ENCODE measurements at places on chromosomes 12 and 14.

- no peak for DNase-seq
Measured at GRCh38 chr14:68464711-68465110, 328.2 kb downstream of the ZFP36L1 start.

- no peak for DNase-seq
Measured at GRCh38 chr12:67271976-67272375, 2.8 kb downstream of the CAND1 start.

- no peak for DNase-seq
Measured at GRCh38 chr12:12880537-12880936, 10.8 kb upstream of the GPRC5A start.

DNA sequence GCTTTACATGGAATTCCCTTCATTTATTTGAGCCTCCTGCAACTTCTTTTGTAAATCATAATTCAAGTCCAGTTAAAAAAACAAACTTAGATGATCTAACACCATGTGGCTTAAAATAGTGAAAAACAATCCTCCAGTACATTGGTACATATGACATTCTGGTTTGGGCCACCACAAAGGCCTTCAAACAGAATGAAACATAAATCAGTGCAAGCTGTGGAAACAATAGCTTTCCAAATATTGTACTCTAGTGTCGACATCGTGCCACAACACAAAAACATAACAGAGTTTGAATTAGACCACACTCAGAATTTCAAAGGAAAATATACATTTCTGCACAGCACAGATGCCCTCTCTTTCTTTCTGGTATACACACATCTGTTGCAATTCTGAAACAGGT lies 751.3 kb downstream of the SLC6A15 start:
- DNase-seq, result no peak

- no peak for DNase-seq
Measured at GRCh38 chr12:68953536-68953935, 20.6 kb upstream of the CPM start.

- no peak for DNase-seq
Measured at GRCh38 chr14:70130482-70130881, 58.3 kb downstream of the SLC8A3 start.

DNA sequence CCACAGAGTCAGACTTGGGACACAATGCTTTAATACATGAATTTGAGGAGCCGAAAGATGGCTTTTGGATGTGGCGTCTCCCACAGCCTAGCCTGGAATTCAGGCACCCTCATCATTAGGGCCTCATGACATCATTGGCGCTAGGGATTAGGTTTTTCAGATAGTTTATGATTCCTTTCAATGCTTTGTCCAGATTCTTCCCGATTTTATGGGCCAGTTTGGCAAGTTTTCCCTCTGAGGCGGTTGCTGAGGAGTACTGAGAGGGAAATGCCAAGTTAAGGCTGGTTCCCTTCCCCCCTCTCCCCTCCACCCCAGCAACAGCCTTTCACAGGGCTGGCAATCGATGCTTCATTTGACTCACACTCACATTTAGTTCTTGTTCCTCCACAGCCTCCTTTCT lies 19.7 kb upstream of the PPP1R1A start:
- DNase-seq, result no peak

- no peak for DNase-seq
Measured at GRCh38 chr14:68079941-68080697, 260.5 kb downstream of the RAD51B start.

DNA sequence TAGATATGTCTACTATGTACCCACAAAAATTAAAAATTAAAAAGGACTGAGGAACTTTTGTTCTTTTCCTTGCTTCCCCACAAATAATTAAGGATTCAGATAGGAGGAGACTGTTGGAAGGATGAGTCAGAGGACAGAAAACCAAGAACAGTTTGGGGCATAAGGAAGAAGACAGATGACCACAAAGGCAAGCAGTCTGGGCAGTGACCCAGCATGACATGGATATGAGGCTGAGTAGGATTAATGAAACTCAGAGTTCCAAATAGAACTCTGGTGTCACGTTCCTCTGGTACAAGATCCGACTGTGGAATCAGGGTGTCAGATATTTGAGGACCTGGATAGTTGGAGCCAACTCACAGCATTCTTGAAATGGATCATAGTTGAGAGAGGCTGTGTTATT lies 89.3 kb upstream of the SLC38A4 start:
- DNase-seq, result no peak

- no peak for DNase-seq
Measured at GRCh38 chr12:132264086-132265010, 65.0 kb downstream of the GALNT9 start.

DNA sequence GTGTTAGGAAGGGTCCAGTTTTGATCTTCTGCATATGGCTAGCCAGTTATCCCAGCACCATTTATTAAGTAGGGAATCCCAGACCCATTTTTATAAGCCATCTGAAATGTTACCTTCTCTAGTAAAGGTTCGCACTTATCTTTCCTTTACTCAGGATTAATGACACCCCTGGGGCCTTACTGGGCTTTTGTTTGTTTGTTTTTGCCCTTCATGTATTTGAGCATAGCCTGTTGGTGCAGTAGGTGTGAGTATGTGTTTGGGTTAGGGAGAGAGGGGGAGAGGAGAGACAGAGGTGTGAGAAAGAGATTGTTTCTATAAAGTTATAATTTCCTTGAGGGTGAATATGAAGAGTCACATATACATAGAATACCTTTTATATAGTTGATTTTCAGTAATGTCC lies 96.9 kb downstream of the AKAP6 start:
- DNase-seq, result no peak

DNA sequence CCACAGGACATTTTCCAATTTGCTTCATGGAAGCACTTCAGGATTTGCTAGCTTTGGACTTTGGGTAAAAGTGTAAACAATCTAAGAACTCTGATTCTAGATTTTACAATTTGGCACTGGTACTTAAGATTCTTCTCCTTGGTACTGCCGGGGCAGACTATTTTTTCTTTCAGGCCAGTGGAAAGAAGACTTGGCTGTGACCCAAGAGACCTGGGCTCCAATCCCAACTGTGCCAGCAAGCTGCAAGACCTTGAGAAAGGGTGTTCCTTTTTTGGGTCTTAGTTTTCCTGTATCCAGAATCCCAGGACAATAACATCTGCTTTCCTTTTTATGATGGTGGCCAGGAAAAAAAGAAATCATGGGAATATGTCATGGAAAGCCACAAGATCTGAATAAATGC lies 148.1 kb upstream of the CRY1 start:
- DNase-seq, result no peak

- DNase-seq, result no peak
Measured at GRCh38 chr12:112842441-112842840, 50.9 kb downstream of the RPH3A start.

- no peak for DNase-seq
Measured at GRCh38 chr12:125860672-125861288, 795.5 kb downstream of the AACS start.

GRCh38 chr12:25976289-25976688 lies 17.8 kb downstream of the RASSF8 start:
- no peak for DNase-seq

DNA sequence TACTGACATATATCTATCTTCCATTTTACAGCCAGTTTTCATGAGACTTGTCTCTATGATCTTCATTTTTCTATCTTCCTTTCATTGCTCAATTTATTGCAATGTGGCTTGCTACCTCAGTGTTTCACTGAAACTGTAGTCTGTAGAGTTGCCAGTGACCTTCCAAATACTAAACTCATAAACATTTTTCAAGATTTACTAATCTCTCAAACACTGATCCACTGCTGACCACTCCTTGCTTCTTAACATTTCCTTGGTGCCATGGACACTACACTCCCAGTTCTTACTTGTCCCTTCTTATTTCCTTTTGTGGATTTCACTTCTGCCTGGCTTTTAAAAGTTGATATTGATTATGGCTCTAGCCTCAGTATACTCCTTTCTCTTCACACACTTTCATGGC lies 95.4 kb upstream of the SLCO1C1 start:
- DNase-seq, result no peak

DNA sequence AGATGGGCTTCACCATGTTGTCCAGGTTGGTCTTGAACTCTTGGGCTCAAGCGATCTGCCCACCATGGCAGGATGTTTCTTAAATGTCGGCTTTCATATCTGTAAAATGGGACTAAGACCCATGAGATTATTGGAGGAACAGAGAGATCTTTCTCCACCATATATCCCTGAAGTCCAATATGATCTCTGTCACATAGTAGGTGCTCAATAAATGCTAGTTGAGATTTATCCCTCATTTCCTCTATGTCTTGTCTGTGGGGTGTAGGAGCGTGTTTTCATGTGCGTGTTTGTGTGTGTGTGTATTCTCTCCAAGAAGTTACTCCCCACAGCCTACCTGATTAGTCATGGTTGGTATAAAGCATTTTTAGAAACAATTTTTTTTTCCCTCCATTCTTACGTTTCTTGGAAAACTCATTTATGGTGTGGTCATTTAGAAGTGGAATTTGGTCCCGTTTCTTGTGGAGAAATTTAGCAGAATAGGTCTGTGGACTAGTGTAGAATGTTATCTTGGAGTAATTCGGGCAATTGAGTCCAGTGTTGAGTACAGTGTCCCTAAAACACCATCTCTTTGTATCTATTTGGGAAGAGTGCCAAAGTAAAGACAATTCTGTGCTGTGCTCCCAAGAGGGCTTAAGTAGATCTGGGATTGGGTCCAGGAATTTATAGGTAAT lies 4.3 kb downstream of the STRAP start:
- no peak for DNase-seq

GRCh38 chr12:99984271-99985128 lies at the start of gene ANKS1B:
Gene ANKS1B (minus strand): TSS chr12:99984936. CDS start chr12:99984237, 699 bp downstream.
- no peak for DNase-seq

GRCh38 chr14:45492876-45493275 lies 239.9 kb upstream of the MIS18BP1 start:
- DNase-seq, result no peak

DNA sequence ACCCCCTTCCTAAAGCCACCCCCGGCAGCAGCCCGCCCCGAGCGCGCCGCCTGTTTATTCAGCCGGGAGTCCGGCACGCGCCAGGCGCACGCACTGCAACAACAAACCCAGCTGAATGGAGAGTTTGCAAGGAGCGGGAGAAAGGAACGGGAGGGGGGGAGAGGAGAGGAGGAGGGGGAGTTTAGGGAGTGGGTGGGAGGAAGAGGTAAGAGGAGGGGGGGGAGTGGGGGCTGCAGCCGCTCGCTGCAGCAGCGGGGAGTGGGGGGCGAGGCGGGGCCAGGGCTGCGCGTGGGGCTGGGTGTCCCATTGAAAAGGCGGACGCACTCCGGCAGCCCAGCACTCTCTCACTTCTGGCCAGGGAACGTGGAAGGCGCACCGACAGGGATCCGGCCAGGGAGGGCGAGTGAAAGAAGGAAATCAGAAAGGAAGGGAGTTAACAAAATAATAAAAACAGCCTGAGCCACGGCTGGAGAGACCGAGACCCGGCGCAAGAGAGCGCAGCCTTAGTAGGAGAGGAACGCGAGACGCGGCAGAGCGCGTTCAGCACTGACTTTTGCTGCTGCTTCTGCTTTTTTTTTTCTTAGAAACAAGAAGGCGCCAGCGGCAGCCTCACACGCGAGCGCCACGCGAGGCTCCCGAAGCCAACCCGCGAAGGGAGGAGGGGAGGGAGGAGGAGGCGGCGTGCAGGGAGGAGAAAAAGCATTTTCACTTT lies at the start of gene ASCL1:
Gene ASCL1, plus strand, starts transcription at position 336 of the 712 bp plus-strand sequence. CDS start 571 bp downstream, outside the sequence.
- DNase-seq, result no peak

GRCh38 chr14:81068176-81068782 lies 112.9 kb downstream of the TSHR start:
- no peak for DNase-seq

Data from activated T-helper 9 cell treated with anti-CD3 and anti-CD28 coated beads, Interleukin-2, amount 50 U/mL, for 16 hours (primary cell).